ENCODE measurements at places on chromosomes 4 and X. TPM values are rescaled to one million over a fixed set of nuclear protein-coding genes. Genes with fewer than 3 reads are reported as not detected.

The P2RY4 gene
- 1.4 TPM for total RNA-seq

The SORBS2 gene
- 443 TPM for total RNA-seq

- H3K4me1 ChIP-seq, result no peaks in the 10 kb centered on the region
- H3K36me3 ChIP-seq, result no peaks in the 10 kb centered on the region
- no peak overlapping the region for H3K27ac ChIP-seq
- DNase-seq, result no peak
- H3K27me3 ChIP-seq, result no peaks in the 10 kb centered on the region
These were observed 24.9 kb downstream of the LHFPL1 start for GRCh38 chrX:112654871-112655270.

The MAGEA12 gene
- not detected for total RNA-seq

DNA sequence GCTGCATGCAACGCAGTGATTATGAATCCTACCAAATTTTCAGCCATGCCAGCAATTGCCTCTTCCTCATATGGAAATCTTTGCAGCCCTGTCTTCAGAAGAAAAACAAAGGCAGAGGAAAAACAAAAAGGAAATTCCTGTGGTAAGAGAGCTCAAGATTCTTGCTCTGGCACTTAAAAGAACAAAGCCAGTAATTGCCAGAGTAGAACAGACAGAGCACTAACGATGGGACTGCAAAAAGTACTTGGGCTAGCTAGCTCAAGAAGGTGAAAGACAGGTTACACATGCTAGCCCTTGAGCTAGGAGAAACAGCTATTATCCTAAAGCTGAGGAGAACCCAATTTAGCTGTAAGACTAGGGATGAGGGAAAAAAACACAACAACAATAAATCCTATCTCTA lies 582.3 kb downstream of the KCNIP4 start:
- H3K4me1 ChIP-seq, result no peaks in the 10 kb centered on the region
- no peak overlapping the region for H3K4me3 ChIP-seq
- H3K27ac ChIP-seq, result no peak overlapping the region
- no peaks in the 10 kb centered on the region for H3K36me3 ChIP-seq

GRCh38 chrX:13463608-13464007 lies 105.8 kb upstream of the EGFL6 start:
- no peak overlapping the region for H3K4me3 ChIP-seq
- no peaks in the 10 kb centered on the region for H3K4me1 ChIP-seq
- no peak overlapping the region for H3K27ac ChIP-seq
- no peaks in the 10 kb centered on the region for H3K36me3 ChIP-seq

Data from thoracic aorta (tissue), 2 donors.